ENCODE measurements at places on chromosomes 7 and 10. TPM values are rescaled to one million over a fixed set of nuclear protein-coding genes. Genes with fewer than 3 reads are reported as not detected.

DNA sequence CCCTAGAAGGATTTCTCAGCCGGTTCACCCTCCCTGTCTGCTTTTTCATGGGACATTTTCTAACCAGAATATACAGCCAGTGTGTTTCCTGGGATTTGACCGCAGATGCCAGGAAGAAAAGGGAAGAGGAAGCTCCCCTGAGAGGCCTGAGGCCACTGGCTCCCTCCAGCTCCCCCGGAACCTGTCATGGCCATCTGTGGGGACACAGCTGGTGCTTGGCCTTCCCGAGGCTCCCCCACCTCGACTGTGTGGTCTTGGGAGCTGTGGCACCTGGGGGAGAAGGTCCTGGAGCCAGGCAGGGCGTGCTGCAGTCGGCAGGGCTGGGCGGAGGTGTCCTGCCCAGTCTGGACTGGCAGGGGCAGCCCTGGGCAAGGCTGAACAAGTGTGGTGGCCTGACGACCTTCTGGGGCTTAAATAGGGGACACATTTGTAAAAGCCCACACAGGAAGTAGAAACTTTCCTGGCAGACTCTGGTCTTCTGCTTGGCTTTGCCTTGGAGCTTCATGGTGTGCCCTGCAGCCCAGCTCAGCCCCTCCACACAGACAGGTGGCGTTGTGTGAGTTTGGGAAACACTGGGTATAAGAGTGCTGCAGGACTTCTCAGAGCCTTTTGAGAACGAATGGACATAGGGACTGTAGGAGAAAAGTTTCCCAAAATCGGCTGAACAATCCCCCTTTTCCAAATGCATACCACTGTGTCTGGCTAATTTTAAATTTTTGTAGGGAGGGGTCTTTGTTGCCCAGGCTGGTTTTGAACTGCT is 6.8 kb downstream of the BRI3 start:
- H3K36me3 ChIP-seq: peaks cover 14% of the 10 kb centered on the region
- DNase-seq: no peak
- no peak overlapping the region for H3K4me3 ChIP-seq

Gene TMEM213
- not detected for total RNA-seq

DNA sequence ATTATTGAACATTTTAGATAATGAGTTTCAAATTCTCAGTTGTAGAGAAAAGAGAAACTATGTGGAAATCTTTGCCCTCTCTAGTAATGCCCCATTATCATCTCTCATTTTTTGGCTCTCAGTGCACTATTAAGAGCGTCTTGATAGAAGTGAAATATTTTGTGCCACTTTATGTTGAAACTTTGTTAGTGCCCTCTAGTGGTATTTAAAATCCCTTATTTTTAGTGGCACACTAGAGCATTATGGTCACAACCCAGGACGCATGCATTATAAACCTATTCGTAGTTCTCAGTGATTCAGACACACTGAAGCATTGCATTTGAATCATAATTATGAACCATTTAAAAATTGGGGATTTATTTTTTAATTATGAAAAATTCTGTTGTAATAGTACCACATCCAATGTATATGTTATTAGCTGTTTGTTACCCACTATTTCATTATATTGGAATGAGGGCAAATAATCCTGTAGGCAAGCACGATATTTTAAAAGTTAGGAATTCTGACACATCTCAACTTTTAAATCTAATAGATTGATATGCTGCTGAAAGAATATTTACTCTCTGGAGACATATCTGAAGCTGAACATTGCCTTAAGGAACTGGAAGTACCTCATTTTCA is 21.9 kb downstream of the PDCD4 start:
- DNase-seq: no peak
- H3K4me1 ChIP-seq: peaks cover 5% of the 10 kb centered on the region
- H3K27me3 ChIP-seq: no peaks in the 10 kb centered on the region
- no peak overlapping the region for H3K27ac ChIP-seq
- peaks cover 16% of the 10 kb centered on the region for H3K36me3 ChIP-seq

GRCh38 chr7:133481676-133482075 is 228.8 kb downstream of the EXOC4 start:
- H3K36me3 ChIP-seq: peaks cover 10% of the 10 kb centered on the region
- no peaks in the 10 kb centered on the region for H3K27me3 ChIP-seq
- peaks cover 1% of the 10 kb centered on the region for H3K4me1 ChIP-seq
- no peak overlapping the region for H3K4me3 ChIP-seq

Gene MYL10
- total RNA-seq: not detected

DNA sequence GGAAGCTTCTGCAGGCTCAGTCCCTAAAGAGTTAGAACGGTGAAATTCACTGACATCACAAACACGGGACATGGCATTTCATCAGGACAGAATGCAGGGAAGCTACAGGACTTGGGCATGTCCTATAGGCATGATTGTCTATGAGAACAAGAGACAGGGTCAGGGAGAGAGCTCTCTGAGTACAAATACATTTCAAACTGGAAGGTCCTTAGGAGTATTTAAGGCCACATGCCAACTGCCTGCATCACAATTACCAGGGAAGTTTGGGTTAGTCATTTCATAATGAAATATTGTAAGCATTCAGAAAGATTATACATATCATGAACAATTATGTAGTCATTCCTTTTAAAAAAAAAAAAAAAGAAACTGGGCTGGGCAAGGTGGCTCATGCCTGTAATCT is 71.3 kb downstream of the CREB3L2 start:
- H3K27ac ChIP-seq: no peak overlapping the region
- peaks cover 24% of the 10 kb centered on the region for H3K4me1 ChIP-seq
- no peak for DNase-seq
- H3K27me3 ChIP-seq: no peaks in the 10 kb centered on the region
- H3K36me3 ChIP-seq: peaks cover 16% of the 10 kb centered on the region

DNA sequence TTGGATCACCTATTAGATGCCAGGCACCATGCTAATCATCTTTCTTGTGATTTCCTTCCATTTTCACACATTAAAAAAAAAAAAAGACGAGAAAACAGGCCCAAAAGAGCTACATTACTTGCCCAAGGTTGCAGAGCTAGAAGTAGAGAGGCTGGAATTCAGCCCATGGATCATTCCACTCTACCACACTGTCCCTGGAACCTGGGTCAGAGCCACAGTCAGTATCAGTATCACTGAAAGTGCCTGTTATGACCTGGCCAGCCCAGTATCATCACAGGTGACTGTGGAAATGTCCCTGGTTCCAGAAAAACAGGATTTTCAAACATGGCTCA is 3.3 kb upstream of the FLNC start:
- H3K36me3 ChIP-seq: no peaks in the 10 kb centered on the region
- no peak overlapping the region for H3K27ac ChIP-seq
- H3K4me3 ChIP-seq: no peak overlapping the region
- DNase-seq: no peak
- H3K27me3 ChIP-seq: peaks cover 35% of the 10 kb centered on the region

- no peak overlapping the region for H3K4me3 ChIP-seq
- DNase-seq: no peak
- peak overlapping the region; percentile 14 for H3K27ac ChIP-seq
- peaks cover 45% of the 10 kb centered on the region for H3K4me1 ChIP-seq
- no peaks in the 10 kb centered on the region for H3K27me3 ChIP-seq
- no peaks in the 10 kb centered on the region for H3K36me3 ChIP-seq
Observed at GRCh38 chr10:118729641-118730258, 25.0 kb downstream of the CACUL1 start.

DNA sequence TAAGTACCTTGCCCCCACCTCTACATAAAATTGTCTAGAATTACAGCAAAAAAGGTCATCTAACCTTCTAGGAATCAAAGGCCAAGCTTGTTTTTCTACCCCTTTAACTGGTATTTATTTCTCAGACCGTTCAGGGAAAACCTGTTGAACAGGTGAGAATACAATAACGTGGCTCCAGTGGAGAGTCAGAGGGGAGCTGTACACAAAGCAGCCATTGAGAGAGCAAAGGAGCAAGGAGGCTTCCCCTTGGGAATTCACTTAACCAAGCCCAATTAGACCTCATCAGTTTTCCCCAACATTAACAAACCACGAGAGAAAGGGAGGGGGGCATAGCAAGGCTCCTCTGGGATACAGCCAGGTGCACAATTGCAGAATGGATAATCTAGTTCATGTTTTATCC is 101.9 kb downstream of the ELMO1 start:
- DNase-seq: no peak
- peaks cover 45% of the 10 kb centered on the region for H3K4me1 ChIP-seq
- no peaks in the 10 kb centered on the region for H3K27me3 ChIP-seq
- no peak overlapping the region for H3K4me3 ChIP-seq
- peak overlapping the region; percentile 98 for H3K27ac ChIP-seq

- no peak overlapping the region for H3K4me3 ChIP-seq
- peaks cover 26% of the 10 kb centered on the region for H3K36me3 ChIP-seq
- DNase-seq: no peak
- peaks cover 3% of the 10 kb centered on the region for H3K4me1 ChIP-seq
- H3K27ac ChIP-seq: no peak overlapping the region
Observed at GRCh38 chr10:63206997-63207811, 74.1 kb downstream of the NRBF2 start.

GRCh38 chr10:117541909-117542705 is 439 bp upstream of the EMX2 start:
- H3K27me3 ChIP-seq: peaks cover 89% of the 10 kb centered on the region
- H3K36me3 ChIP-seq: no peaks in the 10 kb centered on the region
- peak; percentile 46 for DNase-seq
- peaks cover 16% of the 10 kb centered on the region for H3K4me1 ChIP-seq

DNA sequence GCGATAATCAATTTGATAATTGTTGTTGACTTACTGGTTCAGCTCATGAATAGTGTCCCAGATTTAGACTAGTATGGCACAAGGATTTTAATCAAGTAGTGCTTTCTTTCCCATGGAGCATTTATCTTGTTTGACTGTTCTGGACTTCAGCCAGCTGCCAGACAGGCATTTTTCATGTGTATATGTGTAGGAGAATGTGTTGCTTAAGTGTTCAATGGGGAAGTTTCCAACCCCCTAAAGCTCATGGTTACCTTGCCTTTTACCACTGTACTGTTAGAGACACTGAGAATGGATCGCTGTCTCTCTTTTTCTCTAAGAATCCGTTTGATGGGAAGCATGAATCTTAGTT is 103.9 kb downstream of the LRRC4 start:
- no peak for DNase-seq
- no peaks in the 10 kb centered on the region for H3K27me3 ChIP-seq
- H3K36me3 ChIP-seq: peaks cover 24% of the 10 kb centered on the region
- H3K27ac ChIP-seq: no peak overlapping the region

DNA sequence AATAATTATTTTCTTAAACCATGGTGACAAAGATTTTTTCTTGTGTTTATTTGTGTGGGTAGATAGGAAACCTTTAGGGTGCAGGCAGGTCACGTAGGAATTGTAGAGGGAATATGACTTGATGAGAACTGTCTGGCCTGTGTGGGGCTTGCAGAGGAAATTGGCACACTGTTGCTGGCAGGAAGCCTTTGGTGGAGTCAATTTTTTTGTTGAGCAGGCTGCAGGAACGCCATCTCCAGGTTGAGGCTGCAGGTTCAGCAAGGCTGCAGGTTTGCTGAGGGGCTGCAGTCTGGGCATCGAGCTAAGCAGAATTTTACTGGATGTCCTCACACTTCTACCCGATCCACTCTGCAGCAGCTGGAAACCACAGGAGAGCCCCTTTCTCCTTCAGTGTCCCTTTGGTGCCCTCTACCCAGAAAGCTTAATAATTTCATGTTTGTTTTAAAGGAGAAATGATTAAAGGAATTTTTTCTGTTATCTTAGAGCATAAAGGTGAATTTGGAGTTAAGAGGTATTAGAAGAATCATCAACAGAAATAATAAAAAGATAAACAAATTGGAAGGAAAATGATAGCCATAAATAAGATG is 37.0 kb downstream of the TBC1D12 start:
- no peak overlapping the region for H3K4me3 ChIP-seq
- DNase-seq: no peak
- H3K36me3 ChIP-seq: peaks cover 6% of the 10 kb centered on the region
- H3K27me3 ChIP-seq: no peaks in the 10 kb centered on the region
- H3K27ac ChIP-seq: no peak overlapping the region
- H3K4me1 ChIP-seq: peaks cover 2% of the 10 kb centered on the region

DNA sequence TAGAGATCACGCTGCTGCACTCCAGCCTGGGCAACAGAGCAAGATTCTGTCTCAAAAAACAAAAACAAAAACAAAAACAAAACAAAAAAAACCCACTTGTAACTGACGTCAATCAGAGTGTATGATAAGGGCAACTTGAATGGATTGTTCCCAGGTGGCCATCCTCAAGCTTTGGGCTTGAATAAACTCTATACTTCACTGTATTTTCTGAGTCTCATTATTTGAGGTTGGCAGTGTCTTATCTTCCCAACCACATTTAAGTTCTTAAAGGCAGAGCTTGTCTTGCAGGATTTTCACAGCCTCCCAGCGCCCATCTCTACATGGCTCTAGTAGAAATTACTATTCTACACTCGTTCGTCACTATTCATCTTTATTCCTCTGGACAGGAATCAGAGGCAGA is 5.1 kb upstream of the OAT start:
- no peak overlapping the region for H3K27ac ChIP-seq
- DNase-seq: no peak
- no peak overlapping the region for H3K4me3 ChIP-seq

- H3K27me3 ChIP-seq: peaks cover 7% of the 10 kb centered on the region
- no peaks in the 10 kb centered on the region for H3K36me3 ChIP-seq
- no peak for DNase-seq
- H3K27ac ChIP-seq: no peak overlapping the region
Observed at GRCh38 chr10:12644380-12645144, 295.2 kb downstream of the CAMK1D start.

Measured in progenitor cell of endocrine pancreas (in vitro differentiated cells).